Neural progenitor cell (in vitro differentiated cells): ENCODE measurements at places on chromosomes 6 and 20. TPM values are rescaled to one million over a fixed set of nuclear protein-coding genes. Genes with fewer than 3 reads are reported as not detected.

PRICKLE4 gene
- total RNA-seq, result 1.1 TPM in 1 of 2 replicates, not detected in the other

SLC32A1 gene
- 0.04 and 0.37 TPM in 2 replicates for total RNA-seq

DNA sequence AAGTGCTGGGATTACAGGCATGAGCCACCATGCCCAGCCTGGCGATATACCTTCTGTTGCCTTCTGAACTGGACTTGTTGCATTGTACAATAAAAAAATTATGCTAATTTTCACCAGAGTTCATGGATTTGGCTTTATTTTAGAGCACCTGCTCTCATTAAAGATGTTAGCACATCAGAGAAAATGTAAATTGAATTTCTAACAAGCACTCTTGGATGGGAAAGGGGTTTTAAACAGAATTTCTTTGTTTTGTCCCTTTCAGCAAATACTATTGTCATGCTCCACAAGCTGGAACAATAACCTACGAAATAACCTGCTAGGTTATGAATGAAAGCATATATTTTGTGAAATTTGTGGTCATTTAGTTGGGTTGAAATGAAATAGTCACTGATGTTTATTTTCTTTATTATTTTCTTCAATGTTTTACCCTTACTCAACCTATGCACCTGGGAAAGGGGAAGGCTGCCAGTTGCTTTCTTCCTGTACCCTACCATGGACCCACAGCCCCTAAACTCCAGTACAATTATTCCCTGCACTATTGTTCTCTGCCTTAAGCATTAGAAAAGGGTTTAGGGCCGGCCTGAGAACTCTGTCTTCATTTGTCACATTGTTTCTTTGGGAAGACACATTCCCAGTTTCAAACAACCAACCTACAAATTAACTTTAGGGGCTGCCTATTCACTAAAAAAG is 22.2 kb downstream of the ZDHHC14 start:
- DNase-seq, result no peak

DNA sequence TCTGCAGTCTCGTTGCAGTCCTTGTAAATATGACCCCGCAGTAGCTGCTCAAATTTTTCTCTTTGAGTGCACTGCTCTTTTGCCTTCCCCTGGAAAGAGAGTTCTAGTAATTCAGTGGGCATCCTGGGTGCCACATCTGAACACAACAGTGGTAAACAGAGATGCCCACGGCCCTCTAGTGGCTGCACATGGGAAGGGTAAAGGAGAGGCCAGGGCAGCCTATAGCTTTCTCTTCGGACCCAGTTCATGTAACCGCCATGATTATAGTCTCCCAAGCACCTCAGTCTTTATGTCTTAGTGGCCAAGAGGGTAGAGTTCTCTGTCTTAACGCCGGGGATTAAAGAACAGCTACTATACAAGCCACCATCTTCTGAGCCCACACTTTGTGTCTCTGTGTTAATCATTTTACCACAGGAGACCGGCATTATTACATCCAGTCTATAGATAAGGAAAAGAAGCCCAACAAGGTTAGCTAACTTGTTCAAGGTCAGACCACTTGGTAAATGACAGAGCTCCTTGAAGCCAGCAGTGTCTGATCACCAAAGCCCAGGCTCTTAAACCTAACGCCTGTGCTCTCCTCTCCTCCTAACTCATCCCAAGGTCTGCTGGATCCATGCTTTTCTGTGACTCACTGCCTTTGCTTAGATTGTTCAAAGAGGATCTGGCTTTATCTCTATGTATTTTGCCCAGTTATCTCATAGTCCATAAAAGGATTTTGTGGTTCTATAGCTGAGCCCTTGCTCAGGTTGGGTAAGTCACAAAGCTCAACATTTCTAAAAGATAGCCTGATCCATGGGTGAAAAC is 81.8 kb downstream of the ISM1 start:
- DNase-seq, result peak; percentile 52

GRCh38 chr6:125550892-125551291 is 198.5 kb upstream of the HEY2 start:
- no peak for DNase-seq

MAP3K4 gene
- 44.2 and 59.6 TPM in 2 replicates for total RNA-seq

DNA sequence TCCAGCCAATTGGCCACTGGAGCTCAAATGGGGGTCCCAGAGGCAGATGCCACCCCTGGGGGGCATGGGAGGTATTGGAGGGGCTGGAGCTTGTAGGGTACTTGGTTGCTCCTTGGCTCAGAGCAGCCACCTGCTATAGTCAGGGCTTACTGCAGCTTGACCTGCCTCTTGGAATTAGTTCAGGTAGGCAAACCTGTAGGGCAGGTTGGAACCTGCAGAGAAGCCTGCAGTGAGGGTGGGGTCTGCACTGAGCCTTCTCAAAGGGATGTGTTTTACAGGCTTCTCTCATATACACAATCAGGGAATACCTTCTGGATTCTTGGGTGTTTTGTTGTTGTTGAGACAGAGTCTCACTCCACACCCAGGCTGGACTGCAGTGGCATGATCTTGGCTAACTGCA is 94.2 kb upstream of the MYL9 start:
- DNase-seq, result no peak

DNA sequence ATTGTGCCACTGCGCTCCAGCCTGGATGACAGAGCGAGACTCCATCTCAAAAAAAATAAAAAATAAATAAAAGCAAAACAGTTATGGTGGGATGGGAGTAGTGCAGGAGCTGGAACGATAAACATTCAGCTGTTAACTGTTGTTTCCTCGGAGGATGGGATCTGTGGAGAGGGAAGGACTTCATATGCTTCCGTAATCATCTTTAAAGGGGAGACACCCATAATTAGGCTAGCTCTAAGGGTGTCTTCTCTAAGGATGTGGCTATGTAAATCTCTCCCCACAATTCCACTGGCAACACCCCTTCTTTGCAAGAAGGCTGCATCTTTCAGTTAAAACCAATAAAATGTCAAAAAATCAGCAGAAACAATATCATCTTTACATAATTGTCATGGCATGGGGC is 42.6 kb upstream of the MTHFD1L start:
- no peak for DNase-seq

NTSR1 gene
- total RNA-seq, result 0.12 and 0.26 TPM in 2 replicates

SLC13A3 gene
- 4.5 and 7.4 TPM in 2 replicates for total RNA-seq

DNA sequence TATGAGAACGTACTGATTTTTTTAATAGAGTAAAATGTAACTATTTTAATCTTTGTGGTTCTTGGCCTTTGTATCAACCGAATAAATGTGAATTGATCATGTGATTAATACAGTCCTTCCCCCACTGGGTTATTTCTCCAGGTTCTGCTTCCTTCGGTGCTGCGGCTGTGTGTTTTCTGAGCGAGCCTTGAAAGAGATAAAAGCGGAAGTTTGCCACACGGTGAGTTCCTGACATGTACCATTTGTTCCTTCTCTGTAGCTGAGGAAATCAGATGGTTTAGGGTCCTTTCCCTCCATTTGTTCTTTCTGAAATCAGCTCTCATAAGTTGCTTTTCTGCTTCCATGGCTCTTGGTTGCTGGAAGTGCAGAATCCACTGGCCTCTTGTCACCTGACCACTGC is 15.5 kb downstream of the RTF2 start:
- DNase-seq, result no peak

- no peak for DNase-seq
Measured at GRCh38 chr6:4937414-4937813, 66.4 kb downstream of the RPP40 start.

DNA sequence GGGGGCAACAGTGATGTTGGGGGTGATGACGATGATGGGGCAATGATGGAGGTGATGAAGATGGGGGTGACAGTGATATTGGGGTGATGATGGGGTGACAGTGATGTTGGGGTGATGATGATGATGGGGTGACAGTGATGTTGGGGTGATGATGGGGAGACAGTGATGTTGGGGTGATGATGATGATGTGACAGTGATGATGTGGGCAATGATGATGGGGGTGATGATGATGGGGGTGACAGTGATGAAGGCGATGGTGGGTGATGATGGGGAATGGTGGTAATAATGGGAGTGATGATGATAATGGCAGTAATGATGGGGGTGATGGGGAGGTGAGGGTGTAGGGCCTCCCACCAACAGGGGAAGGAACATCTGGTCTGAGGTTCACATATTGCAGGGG is 150.6 kb downstream of the ERMARD start:
- no peak for DNase-seq

DNA sequence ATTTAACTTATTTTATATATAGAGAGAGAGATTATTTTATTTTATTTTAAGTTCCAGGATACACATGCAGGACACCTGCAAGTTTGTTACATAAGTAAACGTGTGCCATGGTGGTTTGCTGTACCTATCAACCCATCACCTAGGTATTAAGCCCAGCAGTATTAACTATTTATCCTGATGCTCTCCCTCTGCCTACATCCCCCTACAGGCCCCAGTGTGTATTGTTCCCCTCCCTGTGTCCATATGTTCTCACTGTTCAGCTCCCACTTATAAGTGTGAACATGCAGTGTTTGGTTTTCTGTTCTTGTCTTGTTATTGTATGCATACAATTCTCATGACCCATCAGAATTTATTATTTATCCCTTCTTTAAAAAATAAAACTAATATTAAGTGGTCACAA is 34.6 kb downstream of the FKBP1C start:
- DNase-seq, result peak; percentile 10

GRCh38 chr20:12594410-12595088 is 414.2 kb upstream of the SPTLC3 start:
- no peak for DNase-seq

DNA sequence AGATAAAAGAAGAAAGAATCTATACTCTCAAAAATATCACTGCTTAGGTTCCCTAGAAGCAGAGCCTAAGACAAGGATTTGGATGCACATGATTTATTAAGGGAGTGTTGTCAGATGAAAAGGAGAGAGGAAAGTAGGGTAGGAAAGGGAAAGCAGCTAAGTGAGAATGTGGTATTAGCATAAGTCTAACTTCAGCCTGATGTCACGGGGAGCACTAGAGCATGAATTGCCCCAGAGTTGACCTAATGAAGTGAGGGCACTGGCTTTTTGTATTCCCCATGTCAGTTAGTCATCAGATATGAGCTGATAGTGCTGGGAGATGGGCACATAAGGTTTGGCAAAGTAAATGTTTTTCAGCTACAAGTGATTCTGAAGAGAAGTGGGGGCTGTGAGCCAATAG is 129.0 kb upstream of the THEMIS start:
- DNase-seq, result no peak

NUS1 gene
- 23.6 and 33.4 TPM in 2 replicates for total RNA-seq

DNA sequence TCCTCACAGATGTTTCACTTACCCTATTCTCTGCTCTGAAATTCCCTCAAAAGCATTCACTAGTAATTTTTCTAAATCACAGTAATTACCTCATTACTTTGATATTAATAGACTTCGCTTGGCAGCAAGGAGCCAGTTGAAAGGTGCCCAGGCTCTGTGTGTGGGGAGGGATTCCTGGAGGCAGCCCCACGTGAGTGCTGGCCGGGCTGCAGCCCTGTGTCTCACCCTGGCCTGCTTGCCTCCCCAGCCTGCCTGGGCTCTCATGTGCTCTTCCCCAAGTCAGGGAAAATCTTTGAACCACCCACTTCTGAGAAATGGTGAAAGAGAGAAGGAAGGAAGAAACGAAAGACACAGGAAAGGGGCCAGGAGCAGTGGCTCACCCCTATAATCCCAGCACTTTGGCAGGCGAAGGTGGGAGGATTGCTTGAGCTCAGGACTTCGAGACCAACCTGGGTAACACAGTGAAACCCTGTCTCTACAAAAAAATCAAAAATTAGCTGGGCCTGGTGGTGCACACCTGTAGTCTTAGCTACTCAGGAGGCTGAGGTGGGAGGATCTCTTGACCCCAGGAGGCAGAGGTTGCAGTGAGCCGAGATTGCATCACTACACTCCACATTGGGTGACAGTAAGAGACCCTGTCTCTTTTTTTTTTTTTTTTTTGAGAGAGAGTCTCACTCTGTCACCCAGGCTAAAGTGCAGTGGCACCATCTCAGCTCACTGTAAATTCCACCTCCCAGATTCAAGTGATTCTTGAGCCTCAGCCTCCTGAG is 20.0 kb upstream of the SNTA1 start:
- no peak for DNase-seq

PPP1R14C gene
- total RNA-seq, result 0.06 and 0.26 TPM in 2 replicates

FAM83B gene
- total RNA-seq, result 5.3 and 6.3 TPM in 2 replicates

GRCh38 chr20:36591281-36591680 is 14.3 kb upstream of the RAB5IF start:
- no peak for DNase-seq

- peak; percentile 58 for DNase-seq
Measured at GRCh38 chr20:45405571-45406259, 2.4 kb upstream of the DBNDD2 start.

DNA sequence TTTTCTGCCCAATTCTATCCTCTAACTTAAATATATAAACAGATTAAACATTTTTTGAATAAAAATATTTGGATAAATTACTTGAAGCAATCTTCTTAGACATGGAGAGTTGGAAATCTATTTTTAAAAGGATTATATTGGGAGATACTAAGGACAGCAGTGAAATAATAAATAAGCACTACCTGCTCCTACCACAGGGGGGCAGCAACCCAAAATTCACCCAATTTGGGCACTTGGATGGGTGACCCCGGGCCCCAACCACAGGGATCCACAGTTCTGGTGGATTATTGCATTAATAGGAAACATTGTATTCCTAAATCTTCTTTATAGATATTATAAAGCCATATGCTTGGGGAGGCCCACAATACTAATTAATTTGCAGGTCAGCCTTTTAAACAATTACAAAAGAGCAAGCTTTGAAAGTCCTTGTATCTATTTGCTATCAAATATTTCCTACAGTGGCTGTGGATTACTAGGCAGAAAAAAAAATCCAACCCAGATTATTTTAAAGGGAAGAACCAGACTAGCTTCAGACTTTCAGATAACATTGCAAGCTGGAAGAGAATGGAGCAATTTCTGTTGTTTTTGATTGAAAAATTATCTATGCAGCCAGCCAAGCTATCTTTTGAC is 66.4 kb upstream of the PDE10A start:
- DNase-seq, result peak; percentile 49

DNA sequence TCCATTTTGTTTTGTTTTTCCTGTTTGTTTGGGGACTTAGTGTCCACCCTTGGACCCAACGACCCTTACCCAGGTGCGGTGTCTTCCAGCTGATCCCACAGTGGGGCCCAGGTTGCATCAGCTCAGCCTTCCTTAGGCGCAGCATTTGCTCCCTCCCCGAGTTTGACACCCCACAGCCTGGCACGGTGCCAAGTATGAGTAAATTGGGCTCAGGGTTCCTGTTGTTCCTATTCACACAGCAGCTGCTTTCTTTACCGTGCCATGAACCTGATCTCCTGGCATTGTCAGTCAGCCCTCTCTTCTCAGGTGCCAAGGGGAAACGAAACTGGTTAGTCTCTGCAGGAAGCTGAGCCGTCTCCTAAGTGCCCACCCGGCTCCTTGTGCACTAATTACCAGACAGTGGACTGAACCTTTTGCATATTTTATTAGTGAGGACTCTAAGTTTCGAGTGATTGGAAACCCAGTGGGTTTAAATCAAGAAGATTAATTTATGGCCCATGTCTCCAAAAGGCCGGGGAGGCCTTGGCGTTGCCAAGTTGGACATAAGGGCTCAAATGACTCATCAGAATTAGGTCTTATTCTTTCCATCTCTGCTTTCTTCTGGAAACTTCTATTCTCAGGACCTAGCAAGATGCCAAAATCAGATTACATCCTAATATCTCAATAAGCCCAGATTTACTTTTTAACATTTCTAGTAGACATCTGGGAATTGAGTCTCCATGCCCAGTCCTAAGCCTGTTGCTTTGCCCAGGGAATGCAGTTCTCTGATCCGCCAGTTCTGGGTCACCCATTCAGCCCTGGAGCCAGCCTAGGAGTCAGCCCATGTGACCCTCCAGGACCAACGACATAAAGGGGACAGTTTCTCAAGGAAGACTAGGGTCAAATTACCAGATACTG is 68.8 kb downstream of the TSHZ2 start:
- no peak for DNase-seq

GRCh38 chr6:140193269-140193668 is 818.8 kb upstream of the CITED2 start:
- no peak for DNase-seq

GRCh38 chr6:7402716-7403115 is 13.1 kb downstream of the RIOK1 start:
- DNase-seq, result no peak

HTR1E gene
- not detected in 2 replicates for total RNA-seq
